ENCODE measurements at places on chromosomes 6 and 20. TPM values are rescaled to one million over a fixed set of nuclear protein-coding genes. Genes with fewer than 3 reads are reported as not detected.

Gene CLPSL1
- total RNA-seq = not detected

Gene VIP
- 0.78 TPM for total RNA-seq

Gene C6orf47
- 18.3 TPM for total RNA-seq

Gene KHDC1
- 1.8 TPM for total RNA-seq

Gene CALHM6
- total RNA-seq = 5.7 TPM

Gene PNISR
- total RNA-seq = 192 TPM

Gene PDE7B
- total RNA-seq = 5.5 TPM

Gene SPATA25
- total RNA-seq = 2.9 TPM

Gene SLC17A3
- not detected for total RNA-seq

Gene CCHCR1
- total RNA-seq = 23.2 TPM

DNA sequence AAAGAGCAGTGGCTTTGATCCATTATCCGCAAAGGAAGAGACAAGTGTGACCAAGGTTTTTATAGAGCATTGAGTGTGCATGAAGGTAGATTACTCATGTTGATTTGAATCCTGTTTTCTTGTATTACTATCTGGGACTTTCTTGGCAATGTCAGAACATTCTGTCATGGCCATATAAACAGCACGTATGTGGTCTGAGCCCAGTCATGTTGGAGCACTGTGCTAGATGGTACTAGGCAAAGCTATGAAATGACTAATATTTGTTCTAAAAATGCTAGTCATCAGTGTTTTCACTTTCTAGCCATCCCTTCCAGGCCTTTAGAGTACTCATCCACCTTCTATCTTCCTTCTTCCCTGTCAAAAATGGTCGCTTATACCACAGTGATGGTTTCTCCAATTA is 278.6 kb upstream of the FLRT3 start:
- DNase-seq = no peak

GRCh38 chr6:10733863-10734262 is 11.0 kb downstream of the TMEM14C start:
- no peak for DNase-seq

GRCh38 chr6:57242505-57242904 is 20.4 kb upstream of the RAB23 start:
- no peak for DNase-seq

- no peak for DNase-seq
Observed at GRCh38 chr6:97449444-97449966, 166.5 kb upstream of the MMS22L start.

GRCh38 chr6:64683682-64684081 is 1023.3 kb downstream of the EYS start:
- DNase-seq = no peak

- no peak for DNase-seq
Observed at GRCh38 chr6:153038378-153039057, 36.0 kb upstream of the MTRF1L start.

- no peak for DNase-seq
Observed at GRCh38 chr6:56096946-56097621, 150.3 kb downstream of the COL21A1 start.

- DNase-seq = no peak
Observed at GRCh38 chr6:149699150-149699549, 18.8 kb downstream of the LATS1 start.

- no peak for DNase-seq
Observed at GRCh38 chr6:143821359-143821758, 21.8 kb upstream of the LTV1 start.

DNA sequence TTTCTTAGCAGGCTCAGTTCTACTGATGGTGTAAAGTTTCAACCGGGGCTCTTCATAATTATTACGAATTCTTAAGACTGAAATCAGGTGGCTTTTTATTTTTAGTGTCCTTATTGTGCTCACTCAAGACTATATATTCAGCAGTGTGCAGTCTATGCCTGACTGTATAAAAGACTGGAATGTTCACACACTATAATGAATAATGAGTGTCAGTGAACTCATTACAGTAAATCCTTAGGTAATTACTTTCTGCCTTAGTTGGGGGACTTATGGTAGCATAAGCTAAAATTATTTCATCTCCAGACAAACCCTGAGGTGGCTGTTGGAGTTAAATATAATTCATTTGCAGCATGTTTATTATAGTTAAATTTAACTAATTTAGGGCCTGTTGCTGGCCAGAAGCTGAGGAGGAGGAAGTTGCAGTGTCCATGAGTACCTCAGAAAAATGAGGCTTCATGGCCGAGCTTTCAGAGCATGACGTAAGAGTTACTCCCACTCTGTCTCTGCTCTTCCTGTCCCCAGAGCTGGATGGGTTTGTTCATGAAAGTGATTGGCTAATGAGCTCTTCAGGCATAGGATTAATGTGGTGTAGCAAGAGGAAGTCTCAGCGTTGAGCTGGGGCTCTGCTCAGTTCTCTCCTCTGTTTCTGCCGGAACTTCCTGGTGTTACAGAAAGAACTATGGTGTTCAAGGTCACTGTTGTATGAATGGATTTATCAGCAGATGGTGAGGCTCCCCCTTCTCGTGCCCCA is 335.7 kb downstream of the NRN1 start:
- peak; percentile 49 for DNase-seq

DNA sequence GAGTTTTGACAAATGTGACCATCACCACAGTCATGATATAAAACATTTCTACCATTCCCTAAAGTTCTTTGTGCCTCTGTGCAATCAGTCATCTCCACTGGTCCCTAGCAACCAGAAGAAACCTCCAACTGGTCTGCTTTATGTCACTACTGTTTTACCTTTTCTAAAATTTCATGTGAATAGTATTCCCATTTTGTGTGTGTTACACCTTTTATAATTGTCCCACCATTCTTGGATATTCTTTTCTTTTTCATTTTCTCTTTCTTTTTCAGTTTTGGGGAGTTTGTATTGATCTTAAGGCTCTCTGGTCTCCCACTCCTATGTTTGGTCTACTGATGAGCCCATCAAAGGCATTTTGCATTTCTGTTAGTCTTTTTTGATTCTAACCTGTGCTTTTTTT is 95.4 kb downstream of the NCOA3 start:
- no peak for DNase-seq

All from aorta (tissue), 5 donors.